ENCODE measurements at places on chromosomes 2 and 18.

- H3K27ac ChIP-seq, result peak overlapping the region; percentile 34
- DNase-seq, result no peak
- H3K4me1 ChIP-seq, result peaks cover 12% of the 10 kb centered on the region
Observed at GRCh38 chr2:68225119-68225632, 27.2 kb downstream of the PPP3R1 start.

DNA sequence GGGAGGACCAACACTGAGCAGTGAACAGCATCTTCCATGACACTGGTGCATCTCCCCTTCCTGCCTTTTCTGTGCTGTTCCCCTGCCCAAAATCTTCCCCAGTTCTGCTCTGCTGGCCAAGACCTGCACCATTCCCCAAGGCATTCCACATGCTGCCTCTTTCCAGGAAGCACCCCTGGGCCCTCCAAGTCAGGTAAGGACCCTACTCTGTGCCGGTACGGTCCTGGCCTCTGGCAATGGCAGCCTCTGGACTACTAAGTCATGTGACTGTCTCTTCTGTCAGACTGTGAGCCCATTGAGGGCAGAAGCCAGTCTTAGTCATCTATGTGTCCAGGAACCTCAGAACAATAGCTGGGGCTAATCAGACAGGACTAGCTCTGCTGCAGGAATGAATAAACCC, 282.0 kb downstream of the MYCN start:
- DNase-seq, result no peak
- no peaks in the 10 kb centered on the region for H3K4me1 ChIP-seq
- H3K27ac ChIP-seq, result no peak overlapping the region
- no peaks in the 10 kb centered on the region for H3K36me3 ChIP-seq

DNA sequence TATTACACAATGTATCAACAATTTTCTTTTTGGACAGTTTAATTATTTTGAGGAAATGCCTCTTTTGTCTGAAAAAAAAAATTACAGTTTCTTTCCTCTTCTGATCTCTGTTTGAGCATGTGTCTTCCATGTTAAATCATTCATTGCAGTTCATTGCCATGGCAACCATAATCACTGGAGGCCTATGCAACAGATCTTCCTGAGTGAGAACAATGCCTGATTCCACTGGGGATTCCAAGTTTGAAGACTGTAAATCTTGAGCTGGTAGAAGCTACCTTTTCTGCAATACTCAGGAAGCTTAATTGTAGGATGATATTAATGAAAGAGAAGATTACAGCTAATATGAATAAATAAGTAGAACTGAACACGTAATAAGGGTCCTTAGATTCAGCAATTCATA, 721.4 kb upstream of the CNTNAP5 start:
- DNase-seq, result no peak
- no peaks in the 10 kb centered on the region for H3K27me3 ChIP-seq
- H3K27ac ChIP-seq, result no peak overlapping the region
- H3K36me3 ChIP-seq, result no peaks in the 10 kb centered on the region

DNA sequence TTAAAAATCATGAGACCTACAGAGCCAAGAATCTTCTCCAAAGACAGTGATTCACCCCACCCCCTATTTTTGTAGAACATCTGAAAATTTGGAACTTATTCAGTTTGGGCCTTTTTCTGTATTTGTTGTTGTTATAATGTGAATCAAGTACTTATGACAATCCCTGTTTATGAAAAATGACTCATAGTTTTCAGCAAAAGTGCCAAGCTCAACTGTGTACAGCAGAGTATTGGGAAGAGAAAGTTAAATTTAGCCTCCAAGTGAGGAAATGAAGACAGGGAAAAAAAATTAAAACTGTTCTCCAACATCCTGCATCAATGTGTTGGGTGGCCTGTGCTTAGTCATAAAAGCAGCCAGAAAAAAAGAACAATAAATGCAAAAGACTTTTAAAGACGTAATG, 46.2 kb downstream of the LRATD1 start:
- no peaks in the 10 kb centered on the region for H3K36me3 ChIP-seq
- no peak overlapping the region for H3K4me3 ChIP-seq
- no peak overlapping the region for H3K27ac ChIP-seq
- H3K27me3 ChIP-seq, result no peaks in the 10 kb centered on the region

GRCh38 chr2:109397893-109398292, 215.9 kb downstream of the SEPTIN10 start:
- H3K36me3 ChIP-seq, result no peaks in the 10 kb centered on the region
- no peak overlapping the region for H3K27ac ChIP-seq
- H3K4me3 ChIP-seq, result no peak overlapping the region
- no peaks in the 10 kb centered on the region for H3K27me3 ChIP-seq
- no peak for DNase-seq
- H3K4me1 ChIP-seq, result no peaks in the 10 kb centered on the region

- H3K27ac ChIP-seq, result peak overlapping the region; percentile 62
Observed at GRCh38 chr2:217732992-217733391, 269.8 kb downstream of the TNS1 start.

DNA sequence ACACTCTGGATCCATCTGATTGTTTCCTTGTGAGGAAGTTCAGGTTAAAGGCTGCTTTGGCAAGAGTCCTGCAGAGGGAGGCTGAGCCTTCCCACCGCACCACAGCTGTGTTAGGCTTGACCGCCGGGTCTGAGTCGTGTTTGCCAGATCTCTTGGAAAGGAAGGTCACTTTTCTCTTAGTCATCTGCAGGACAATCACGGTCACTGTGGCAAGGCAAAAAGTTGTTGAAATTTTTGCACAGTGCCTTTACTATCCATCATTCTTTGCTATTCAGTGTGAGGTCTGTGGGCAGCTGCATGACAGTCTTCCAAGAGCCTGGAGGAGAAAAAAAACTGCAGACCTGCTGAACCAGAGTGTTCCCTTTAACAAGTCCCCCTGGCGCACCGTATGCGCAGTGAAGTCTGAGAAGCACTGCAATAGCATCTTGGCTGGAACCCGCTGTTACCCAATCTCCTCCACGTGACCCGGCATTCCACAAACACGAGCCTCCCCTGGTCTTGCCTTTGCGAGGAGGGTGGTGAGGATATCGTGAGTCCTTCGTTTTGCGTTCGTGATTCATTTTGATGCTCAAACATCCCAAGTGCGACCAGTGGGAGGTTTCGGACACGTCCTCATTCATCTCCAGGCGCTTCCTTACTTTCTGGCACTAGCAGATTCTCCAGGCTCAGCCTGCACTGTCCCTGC, 23.0 kb downstream of the BIN1 start:
- no peak for DNase-seq
- no peaks in the 10 kb centered on the region for H3K36me3 ChIP-seq
- H3K4me1 ChIP-seq, result peaks cover 95% of the 10 kb centered on the region
- H3K4me3 ChIP-seq, result no peak overlapping the region
- no peaks in the 10 kb centered on the region for H3K27me3 ChIP-seq

DNA sequence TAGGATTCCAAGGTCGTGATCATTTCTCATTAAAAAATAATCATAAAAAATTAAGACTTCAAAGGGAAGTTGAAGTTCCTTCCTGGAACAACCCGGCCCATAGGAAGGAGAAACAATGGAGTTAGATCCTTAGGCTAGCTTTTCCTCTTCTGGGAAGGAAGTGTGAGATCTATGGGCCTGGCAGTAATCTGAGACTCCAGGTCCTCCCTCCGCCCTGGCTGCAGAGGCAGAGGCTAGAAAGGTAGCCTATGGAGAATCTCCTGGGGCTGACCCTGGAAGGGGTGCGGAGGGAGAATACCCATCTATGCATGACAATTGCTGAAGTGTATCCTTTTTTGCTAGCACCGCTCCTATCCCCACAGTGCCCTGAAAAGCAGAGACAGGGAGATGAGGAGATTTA, 37.9 kb downstream of the TRIB2 start:
- peaks cover 5% of the 10 kb centered on the region for H3K4me1 ChIP-seq
- DNase-seq, result no peak
- no peaks in the 10 kb centered on the region for H3K27me3 ChIP-seq
- H3K36me3 ChIP-seq, result no peaks in the 10 kb centered on the region

DNA sequence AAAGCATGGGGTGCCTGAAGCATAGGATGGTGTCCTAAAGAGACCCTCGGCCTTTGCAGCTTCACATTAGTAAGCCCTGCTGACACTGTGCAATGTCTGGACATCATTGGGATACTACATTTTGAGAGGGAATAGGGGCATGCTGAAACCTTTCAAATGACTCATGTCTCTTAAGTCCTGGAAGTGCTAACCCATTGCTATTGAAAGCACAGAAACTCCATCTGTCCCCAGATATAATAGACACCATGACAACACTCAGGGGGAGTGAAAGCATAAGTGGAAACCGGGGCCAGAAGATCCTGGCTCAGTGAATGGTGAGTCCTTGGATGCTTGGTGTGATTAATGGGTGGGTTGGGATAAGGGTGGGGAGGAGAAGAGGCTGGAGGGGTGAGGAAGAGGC, 595.5 kb upstream of the ID2 start:
- H3K36me3 ChIP-seq, result no peaks in the 10 kb centered on the region
- peaks cover 6% of the 10 kb centered on the region for H3K4me1 ChIP-seq
- no peaks in the 10 kb centered on the region for H3K27me3 ChIP-seq
- no peak for DNase-seq
- no peak overlapping the region for H3K27ac ChIP-seq

GRCh38 chr2:1969701-1970015, 225.3 kb upstream of the PXDN start:
- H3K4me1 ChIP-seq, result peaks cover 7% of the 10 kb centered on the region
- no peak overlapping the region for H3K4me3 ChIP-seq
- H3K27ac ChIP-seq, result no peak overlapping the region
- H3K27me3 ChIP-seq, result no peaks in the 10 kb centered on the region
- H3K36me3 ChIP-seq, result no peaks in the 10 kb centered on the region

DNA sequence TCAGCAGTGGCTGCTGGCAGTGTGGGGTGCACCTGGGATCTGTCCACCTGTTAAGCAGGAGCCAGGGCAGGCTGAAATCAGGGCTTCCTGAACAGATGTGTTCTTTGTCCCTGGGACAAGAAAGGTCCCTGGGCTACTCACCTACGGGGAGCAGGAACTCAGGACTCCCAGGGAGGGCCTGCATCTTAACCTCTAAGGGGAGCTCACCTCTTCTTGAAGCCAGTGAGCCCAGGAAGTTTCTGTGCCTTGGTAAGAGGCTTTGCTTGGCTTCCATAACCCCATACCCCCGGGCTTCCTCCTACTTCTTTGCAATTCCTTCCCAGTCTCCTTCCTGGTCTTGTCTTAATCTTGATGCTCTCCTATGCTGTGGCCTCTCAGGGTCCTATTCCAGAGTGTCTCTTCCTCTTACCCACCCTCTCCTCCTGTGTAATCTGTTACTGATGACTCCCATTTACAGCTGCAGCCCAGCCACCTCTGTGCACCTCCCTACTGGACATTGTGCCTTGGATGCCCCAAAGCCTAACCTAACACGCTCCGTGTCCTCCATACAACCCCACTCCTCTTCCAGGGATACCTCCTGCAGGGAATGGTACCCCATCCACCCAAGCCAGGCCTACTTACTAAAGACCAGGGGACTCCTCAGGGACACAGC, 55.7 kb upstream of the MAPRE3 start:
- H3K4me1 ChIP-seq, result no peaks in the 10 kb centered on the region
- peaks cover 82% of the 10 kb centered on the region for H3K27me3 ChIP-seq
- H3K4me3 ChIP-seq, result no peak overlapping the region
- no peaks in the 10 kb centered on the region for H3K36me3 ChIP-seq

DNA sequence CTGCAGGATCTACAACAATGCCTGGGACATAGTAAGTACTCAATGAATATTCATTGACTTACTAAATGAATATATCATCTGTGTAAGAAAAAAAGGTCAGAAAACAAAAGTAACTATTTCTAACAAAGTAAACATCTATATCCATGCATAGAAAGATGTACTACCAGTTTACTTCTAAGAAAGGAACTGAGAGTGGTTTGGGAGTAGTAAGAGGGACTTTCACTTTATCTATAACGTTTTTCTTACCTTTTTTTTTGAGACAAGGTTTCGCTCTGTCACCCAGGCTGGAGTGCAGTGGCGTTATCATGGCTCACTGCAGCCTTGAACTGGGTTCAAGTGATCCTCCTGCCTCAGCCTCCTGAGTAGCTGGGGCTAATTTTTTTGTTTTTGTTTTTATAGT, 25.7 kb downstream of the DHX57 start:
- no peak overlapping the region for H3K27ac ChIP-seq
- peaks cover 84% of the 10 kb centered on the region for H3K36me3 ChIP-seq
- H3K27me3 ChIP-seq, result no peaks in the 10 kb centered on the region
- DNase-seq, result no peak
- no peak overlapping the region for H3K4me3 ChIP-seq
- H3K4me1 ChIP-seq, result no peaks in the 10 kb centered on the region

- H3K4me3 ChIP-seq, result no peak overlapping the region
- peaks cover 6% of the 10 kb centered on the region for H3K4me1 ChIP-seq
- peaks cover 6% of the 10 kb centered on the region for H3K36me3 ChIP-seq
Observed at GRCh38 chr2:137969418-137969765, 5.1 kb downstream of the HNMT start.

DNA sequence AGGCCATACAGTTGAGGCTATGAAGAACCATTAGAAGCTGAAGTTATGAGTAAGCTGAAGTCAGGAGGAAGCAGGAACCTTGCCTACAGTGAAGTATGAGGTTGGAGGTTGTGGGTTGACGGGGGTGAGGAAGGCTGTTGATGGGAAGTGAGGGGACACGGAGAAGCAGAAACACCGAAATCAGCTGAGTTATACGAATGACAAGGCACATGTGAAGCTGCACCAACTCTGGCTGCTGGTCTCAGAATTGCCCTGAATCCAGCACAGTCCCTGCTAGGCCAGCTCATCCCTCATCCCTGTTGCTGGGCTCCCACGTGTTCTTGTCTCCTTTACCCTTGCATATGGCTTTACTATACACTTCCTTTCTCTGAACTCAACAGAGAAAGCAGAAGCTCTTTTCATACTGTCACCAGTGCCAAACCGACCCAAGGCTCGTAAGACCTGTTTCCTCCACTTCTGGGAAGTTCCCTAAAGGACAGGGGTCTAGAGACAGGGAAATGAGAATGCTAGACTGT, 9.2 kb upstream of the TMEM247 start:
- peaks cover 3% of the 10 kb centered on the region for H3K4me1 ChIP-seq
- no peak for DNase-seq
- no peaks in the 10 kb centered on the region for H3K27me3 ChIP-seq
- no peaks in the 10 kb centered on the region for H3K36me3 ChIP-seq
- H3K27ac ChIP-seq, result no peak overlapping the region

- no peaks in the 10 kb centered on the region for H3K27me3 ChIP-seq
- DNase-seq, result no peak
- H3K4me3 ChIP-seq, result no peak overlapping the region
- no peaks in the 10 kb centered on the region for H3K36me3 ChIP-seq
- no peak overlapping the region for H3K27ac ChIP-seq
Observed at GRCh38 chr2:2899826-2900225, 477.8 kb downstream of the EIPR1 start.

- H3K27ac ChIP-seq, result no peak overlapping the region
- no peaks in the 10 kb centered on the region for H3K27me3 ChIP-seq
- DNase-seq, result no peak
- no peak overlapping the region for H3K4me3 ChIP-seq
- no peaks in the 10 kb centered on the region for H3K36me3 ChIP-seq
Observed at GRCh38 chr2:35997488-35997887, 358.1 kb upstream of the CRIM1 start.

GRCh38 chr2:138537170-138537915, 35.8 kb downstream of the SPOPL start:
- H3K4me1 ChIP-seq, result peaks cover 20% of the 10 kb centered on the region
- H3K27ac ChIP-seq, result no peak overlapping the region
- H3K27me3 ChIP-seq, result no peaks in the 10 kb centered on the region
- no peak overlapping the region for H3K4me3 ChIP-seq
- DNase-seq, result no peak

Data from esophagus squamous epithelium (tissue), 5 donors.